ENCODE measurements at places on chromosomes 1 and 21.

- DNase-seq = no peak
Observed at GRCh38 chr1:20668581-20668980, 7.4 kb upstream of the DDOST start.

- no peak for DNase-seq
Observed at GRCh38 chr1:97307151-97307550, 585.6 kb downstream of the PTBP2 start.

- no peak for DNase-seq
Observed at GRCh38 chr1:218365226-218365999, 20.3 kb downstream of the TGFB2 start.

DNA sequence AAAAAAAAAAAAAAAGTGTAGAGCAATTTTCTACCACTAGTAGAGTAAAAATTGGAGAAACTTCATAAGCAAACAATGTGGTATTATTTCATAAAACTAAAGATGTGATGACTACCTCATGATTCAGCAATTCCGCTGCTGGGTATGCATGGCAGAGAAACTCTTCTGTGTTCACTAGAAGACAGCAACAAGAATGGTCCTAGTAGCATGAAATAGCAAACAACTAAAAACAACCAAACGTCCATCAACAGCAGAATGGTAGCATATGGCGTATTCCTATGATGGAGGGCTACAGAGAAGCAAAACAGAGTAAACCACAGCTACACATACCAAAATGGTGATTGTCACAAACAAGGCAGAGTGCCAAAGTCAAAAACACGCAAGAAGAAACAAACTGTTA, 18.9 kb downstream of the HTR1D start:
- DNase-seq = peak; percentile 69

- no peak for DNase-seq
Observed at GRCh38 chr1:25023190-25023578, 93.1 kb upstream of the RUNX3 start.

DNA sequence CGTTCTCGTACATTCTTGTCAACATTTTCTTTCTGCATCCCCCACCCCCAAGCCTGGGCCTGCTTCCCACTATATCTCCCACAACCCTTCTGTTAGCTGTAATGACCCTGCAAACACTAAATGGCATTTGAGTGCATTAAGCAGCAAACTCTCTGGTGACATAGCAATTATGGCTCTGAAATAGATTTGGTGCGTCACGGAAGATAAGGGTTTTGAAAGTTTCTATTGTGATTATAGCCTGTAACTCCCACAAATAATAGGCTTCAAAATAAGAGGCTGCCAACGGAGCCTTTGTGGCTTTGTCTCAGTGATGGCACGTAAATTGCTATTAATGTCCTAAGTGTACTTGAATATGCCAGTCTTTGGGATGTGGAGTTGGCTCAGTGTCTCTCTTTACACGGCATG, 277.6 kb downstream of the PBX1 start:
- no peak for DNase-seq

GRCh38 chr1:213425376-213426030, 374.5 kb downstream of the RPS6KC1 start:
- no peak for DNase-seq

DNA sequence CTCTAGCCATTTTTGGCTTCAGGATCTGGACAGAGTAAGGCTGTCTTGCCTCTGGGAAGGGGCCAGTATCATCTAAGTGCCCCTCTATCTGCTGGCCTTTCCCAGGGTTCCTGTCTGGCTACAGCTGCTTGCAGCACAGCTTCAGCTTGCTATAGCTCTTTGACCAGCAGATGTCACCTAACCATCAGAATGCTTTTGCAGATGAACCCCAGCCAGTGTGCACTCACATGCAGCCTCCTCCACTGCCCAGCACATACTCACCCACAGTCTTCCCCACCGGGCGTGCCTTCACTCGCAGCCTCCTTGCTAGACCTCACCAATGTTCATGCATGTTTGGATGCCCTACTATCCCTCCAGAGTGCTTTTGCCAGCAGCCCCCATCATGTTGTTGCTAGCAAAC, 769.0 kb downstream of the BRINP3 start:
- DNase-seq = no peak

Data from RWPE1 (cell line).